ENCODE measurements at places on chromosomes 1 and 21.

DNA sequence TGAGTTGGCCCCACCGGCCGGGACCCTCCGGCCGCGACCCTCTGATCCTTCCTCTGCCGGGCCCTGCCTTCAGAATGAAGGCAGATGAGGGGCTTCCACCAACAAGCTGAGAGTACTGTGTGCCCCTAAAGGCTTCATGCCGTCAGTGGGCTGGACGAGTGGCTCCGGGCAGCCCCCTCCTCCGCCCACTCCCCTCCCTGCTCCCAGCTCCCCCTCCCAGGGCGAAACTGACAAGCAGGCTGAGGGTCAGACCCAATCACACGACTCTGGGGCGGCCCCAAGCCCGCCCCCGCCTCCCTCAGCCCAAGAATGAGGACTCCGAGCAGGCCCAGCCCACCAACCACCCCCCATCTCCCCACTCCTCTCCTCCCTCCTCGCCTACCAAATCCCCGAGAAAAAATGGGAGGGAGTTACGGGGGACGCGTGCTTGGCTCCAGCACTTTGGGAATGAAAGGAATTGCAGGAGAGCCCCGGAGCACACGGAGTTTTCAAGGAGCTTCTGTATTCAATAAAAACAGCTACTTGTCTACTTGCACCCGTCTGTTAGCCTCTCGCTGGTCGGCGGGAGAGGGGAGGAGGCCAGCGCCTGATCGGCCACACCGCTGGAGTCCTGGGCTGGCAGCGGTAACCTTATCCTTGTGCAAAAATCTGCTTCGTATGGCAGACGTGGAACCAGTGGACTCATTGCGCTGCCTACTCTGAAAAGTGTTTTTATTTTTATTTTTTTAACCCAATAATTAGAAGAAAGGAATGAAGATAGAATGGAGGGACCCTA is at the start of gene COL11A1:
COL11A1 (minus strand) TSS at position 147 of the 775 bp plus-strand sequence. CDS start 344 bp downstream, outside the sequence.
- DNase-seq, result no peak

GRCh38 chr21:45301521-45302081 is 13.9 kb upstream of the POFUT2 start:
- DNase-seq, result no peak

GRCh38 chr1:164622068-164622845 is 63.3 kb downstream of the PBX1 start:
- DNase-seq, result no peak

- no peak for DNase-seq
These were observed 30.6 kb upstream of the COL6A1 start for GRCh38 chr21:45950740-45951515.

DNA sequence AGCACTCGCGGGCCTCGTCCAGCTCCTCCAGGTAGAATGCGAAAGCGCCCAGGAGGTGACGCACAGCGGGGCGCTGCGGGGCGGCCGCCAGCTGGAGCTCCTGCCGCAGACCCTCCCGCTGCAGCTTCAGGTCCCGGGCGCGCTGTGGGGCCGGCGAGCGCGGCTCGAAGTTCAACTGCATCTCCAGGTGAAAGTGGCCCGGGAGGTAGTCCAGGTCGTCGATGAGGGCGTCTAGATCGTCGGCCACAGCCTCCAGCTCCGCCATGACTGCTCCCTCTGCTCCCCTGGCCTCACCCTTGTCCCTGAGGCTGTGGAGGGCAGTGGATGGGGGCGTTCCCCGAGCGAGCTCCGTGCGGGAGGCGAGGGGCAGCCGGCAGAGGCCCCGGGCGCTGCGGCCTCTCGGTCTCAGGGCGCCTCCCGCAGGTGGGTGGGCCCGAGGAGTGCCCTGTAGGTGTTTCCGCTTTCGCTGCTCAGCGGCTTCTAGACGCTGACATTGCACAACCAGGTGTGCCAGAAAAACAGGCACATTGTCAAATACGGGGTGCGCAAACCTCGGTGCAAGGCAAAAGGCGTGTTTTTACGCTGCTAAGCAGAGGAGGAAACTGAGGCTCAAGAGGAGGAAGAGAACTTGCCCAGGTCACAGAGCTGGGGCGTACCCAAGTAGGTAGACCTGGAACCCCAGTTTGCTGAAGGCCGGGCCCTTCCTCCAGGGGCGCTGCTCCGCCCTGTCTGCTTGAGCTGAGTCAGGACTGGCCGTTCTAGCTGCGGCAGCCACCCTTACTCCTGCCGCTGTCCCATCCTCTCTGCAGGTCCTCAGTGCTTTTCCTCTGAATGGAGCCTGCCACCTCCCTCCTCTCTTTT is at the start of gene TTC22:
TTC22 (minus strand) TSS at position 425 of the 861 bp plus-strand sequence; CDS start at position 265, 160 bp downstream.
- DNase-seq, result peak; percentile 54

GRCh38 chr1:24277420-24278169 is 41.6 kb upstream of the GRHL3 start:
- no peak for DNase-seq

GRCh38 chr1:112253366-112253765 is 142.6 kb upstream of the CTTNBP2NL start:
- no peak for DNase-seq

DNA sequence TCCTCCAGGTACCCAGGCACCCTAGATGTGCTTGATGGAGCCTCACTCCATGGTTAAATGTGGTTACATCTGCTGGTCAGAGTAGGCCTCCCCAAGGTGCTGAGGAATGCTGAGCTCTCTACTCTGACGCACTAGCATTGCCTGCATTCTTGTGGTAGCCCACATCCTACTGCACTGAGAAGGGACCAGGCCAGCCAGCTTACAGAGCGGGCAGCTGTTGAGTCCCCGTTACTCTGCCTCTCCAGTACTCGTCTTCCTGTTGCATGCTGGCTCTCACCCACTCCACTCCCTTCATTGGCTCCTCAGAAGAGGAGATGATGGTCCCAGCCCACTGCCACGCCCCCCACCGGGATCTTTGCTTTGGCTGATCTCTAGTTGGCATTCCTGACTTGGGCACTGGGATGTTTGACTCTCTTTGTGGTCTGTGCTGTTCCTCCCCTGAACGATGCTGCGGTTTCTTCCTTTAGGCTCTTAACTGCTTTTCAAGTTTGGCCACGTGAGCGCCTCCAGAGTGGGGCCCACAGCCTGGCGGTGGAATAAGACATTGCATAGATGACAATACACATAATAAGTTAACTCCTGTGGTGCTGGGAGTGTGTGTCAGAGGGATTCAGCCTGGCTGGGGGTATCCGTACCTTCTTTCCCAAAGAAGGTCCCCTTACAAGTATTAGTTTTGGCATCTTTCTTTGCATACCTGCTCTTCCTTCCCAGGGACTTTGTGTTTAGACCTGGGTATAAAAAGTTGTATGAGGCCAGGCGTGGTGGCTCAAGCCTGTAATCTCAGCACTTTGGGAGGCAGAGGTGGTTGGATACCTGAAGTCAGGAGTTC is 18.6 kb downstream of the AZIN2 start:
- DNase-seq, result peak; percentile 40

DNA sequence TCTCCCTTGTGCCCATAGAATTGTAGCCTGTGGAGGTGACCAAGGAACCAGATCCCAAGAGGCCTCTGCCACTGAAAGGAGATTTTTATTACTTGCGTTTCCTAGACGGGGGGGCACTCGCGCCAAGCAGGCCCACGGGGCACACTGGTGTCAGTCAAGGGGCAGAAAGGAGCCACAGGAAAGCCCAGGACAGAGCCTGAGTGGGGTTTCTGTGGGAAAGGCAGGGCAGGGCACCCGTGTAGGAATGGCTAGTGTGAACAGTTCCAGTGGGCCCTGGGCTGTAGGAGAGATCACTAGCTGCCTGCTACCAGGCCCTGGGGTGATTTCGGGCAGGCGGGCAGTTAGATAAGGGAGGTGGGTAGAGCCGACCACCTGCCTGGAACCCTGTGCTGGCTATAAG is 70.8 kb downstream of the ADARB1 start:
- no peak for DNase-seq

GRCh38 chr1:174877208-174877673 is 122.5 kb upstream of the CACYBP start:
- no peak for DNase-seq

- no peak for DNase-seq
These were observed 1.6 kb upstream of the GREM2 start for GRCh38 chr1:240613356-240614142.

DNA sequence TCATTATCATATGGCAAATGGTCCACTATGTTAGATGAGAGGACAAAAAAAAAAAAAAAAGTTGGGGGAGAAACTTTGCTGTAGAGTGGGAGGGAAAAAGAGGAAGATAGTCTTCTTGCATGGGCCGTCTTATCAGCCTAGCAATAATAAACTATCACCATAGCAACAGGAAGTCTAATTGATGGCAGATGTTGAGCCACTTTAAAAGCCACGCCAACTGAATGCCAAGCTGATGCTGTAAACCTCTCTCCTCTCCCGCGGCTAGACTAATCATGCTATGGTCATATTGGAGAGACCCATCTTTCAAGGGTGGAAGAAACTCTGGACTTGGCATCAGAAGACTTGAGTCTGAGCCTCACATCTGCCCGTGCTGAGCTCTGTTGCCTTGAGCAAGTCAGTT is 122.2 kb upstream of the HOOK1 start:
- DNase-seq, result no peak

DNA sequence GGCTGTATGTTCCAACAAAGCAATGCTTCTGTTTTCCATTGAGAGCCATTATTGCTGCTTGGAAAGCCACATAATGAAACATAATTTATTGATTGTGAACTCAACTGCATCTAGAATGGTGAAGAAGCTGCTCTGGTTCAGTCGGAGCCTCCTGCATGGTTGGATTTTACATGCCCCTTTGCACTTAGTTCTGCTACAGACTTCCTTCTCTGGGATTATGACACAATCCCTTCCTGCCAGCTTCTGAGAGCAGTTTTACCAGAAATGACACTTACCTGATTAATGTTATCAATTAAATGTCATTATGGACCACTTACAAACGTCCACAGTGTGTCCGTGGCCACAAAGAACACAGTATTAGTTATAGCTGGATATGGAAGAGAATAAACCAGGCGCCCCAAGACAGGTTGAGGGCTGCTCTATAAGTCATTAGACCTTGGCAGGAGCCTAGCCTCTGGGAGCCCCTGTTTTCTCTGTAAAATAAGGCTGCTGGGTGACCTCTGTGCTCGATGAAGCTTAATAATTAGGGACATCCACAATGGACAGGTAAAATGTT is 7.0 kb upstream of the CD58 start:
- no peak for DNase-seq

GRCh38 chr1:221719987-221720386 is 21.9 kb downstream of the DUSP10 start:
- no peak for DNase-seq

DNA sequence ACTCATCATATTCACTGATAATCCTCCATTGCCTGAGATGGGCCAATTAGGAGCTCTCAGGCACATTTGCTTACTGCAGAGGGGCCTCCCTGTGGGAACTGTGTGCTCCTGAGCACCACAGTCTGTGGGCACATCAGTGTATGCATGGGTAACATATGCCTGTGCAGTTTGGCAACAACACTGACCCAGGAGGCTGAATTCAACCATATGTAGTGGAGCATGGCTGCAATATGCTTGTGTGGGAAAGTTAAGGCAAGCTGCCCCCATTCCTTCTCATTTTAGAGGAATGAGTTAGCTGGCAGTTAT is 11.8 kb upstream of the FMOD start:
- no peak for DNase-seq

DNA sequence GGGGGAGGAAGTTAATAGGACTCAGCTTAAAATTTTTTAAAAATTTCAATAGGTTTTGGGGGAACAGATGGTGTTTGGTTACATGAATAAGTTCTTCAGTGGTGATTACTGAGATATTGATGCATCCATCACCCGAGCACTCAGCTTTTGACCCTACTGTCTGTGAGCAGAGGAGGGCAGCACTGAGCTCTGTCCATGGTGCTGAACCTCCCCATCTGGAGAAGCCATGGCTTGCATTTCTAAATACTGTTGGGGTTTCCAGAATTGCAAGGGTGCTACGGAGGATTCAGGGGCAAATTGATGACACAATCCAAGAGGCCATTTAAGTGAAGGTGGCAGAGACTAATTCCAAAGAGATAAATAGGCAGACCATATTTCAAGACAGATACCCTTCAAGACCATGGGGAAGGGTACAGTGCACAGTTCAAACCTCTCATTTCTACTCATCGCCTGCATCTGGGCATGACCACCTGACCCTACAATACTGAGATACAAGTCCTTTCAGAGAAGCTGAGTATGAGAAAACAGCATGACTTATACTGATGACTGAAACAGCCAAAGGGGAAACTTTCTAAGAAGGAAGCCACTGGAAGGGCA is 17.2 kb downstream of the SYT2 start:
- peak; percentile 38 for DNase-seq

- DNase-seq, result no peak
These were observed 4.4 kb downstream of the B4GALT3 start for GRCh38 chr1:161172776-161173376.

- no peak for DNase-seq
These were observed 30.8 kb downstream of the CAPZB start for GRCh38 chr1:19454265-19455146.

GRCh38 chr1:10940451-10940804 is 72.0 kb upstream of the TARDBP start:
- no peak for DNase-seq

- DNase-seq, result no peak
These were observed 174.1 kb upstream of the EDN2 start for GRCh38 chr1:41658431-41659158.

- DNase-seq, result no peak
These were observed 208.1 kb upstream of the SAMSN1 start for GRCh38 chr21:14754259-14754604.

DNA sequence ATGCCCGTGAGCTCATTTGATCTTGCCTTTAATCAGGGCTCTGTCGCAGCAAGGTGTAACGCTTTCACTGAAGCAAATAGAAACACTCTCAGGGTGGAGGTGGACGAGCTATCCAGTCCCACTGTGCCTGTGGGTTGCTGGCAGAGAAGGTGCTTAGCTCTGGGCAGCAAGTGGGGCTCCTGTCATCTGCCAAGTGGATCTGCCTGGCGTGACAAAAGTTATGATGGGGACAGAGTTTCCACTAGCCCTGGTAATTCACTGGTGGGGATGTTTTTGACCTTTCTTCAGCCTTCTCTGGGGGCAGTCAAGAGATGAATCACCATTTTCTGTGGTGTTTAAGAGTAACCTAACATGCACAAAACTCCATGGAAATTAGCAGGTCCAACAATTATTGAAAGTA is 71.3 kb upstream of the EDEM3 start:
- no peak for DNase-seq

DNA sequence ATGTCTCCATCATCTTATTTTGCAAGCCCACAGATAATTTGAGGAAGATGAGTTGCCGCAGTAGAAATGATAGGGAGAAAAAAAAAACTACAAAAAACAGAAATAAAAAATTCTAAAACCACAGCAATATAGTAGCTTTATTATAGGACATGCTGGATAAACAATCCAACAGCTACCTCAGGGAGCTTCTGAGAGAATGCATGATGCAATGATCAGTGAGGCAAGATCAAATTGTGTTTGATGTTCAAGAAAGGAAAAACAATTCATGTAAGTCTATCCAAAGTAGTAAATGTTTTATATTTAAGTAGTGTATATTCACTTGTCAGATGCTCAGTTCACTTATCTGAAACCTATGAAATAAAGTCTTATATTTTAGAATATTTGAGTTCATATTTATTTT is 6.7 kb downstream of the CR1L start:
- no peak for DNase-seq

- DNase-seq, result no peak
These were observed 19.0 kb downstream of the RNASEL start for GRCh38 chr1:182569939-182570610.

GRCh38 chr1:246460406-246460805 is 46.7 kb downstream of the SMYD3 start:
- no peak for DNase-seq
